Stimulated activated CD4-positive, alpha-beta T cell treated with anti-CD3 and anti-CD28 coated beads, TNF-alpha, amount 100 ng/mL, for 4 hours (primary cell): ENCODE measurements at places on chromosomes 1 and 21.

DNA sequence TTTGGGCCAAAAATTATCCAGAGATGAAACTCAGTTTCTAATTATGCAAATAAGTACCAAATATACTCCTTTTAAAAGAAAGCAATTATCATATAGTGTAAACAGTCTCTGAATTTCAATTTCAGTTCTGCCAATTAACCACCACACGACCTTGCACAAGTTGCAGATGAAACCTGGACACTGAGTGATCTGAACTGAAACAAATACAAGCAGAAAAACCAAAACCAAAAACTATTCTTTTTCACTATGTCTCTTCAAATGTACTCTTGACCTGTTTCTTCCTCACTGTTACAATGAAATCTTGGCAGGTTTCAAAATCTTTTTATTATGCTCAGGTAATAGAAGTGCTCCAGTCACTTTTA is 79.2 kb downstream of the TYW3 start:
- DNase-seq: no peak

- peak; percentile 82 for DNase-seq
Observed at GRCh38 chr1:205321162-205321958, at the start of gene NUAK2. TSS of gene NUAK2 (minus strand) at chr1:205321745. CDS start at chr1:205321628, 117 bp downstream.

DNA sequence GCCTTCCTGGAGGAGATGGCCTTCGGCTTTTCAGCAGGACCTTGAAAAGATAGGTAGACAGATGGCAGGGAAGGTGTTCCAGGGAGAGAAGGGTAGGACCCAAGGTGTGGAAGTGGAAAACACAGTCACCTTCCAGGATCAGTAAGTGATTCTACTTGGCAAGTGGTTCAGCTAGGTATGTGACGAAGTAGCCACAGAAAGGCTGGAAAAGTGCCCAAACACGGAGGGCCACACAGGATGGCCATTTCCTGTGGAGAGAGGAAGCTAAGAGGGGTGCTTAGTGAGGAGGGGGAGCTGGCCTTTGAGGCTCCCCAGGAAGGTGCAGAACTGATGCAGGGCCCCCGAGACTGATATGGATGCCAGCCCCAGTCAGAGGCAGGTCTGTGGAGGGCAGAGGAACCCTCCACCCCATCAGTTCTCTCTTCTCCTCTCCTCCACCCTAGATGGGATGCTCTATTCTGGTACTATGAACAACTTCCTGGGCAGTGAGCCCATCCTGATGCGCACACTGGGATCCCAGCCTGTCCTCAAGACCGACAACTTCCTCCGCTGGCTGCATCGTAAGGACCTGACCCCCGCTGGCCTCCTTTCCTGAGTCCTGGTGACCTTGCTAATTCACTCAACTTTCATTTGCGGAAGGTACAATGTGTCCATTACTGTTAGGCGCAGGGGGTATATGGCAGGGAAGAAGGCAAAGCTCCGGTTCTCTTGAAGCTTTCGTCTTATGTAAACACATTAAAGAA is 6.8 kb downstream of the SEMA4A start:
- DNase-seq: no peak

- DNase-seq: no peak
Observed at GRCh38 chr1:86798608-86799291, 94.4 kb downstream of the SH3GLB1 start.

- no peak for DNase-seq
Observed at GRCh38 chr1:180915426-180915965, 2.8 kb downstream of the KIAA1614 start.
